ENCODE measurements at places on chromosomes 12 and 14. TPM values are rescaled to one million over a fixed set of nuclear protein-coding genes. Genes with fewer than 3 reads are reported as not detected.

Gene MYF5
- total RNA-seq = not detected

Gene UBE3B
- 27.5 TPM for total RNA-seq

Gene MFAP5
- not detected for total RNA-seq

Gene C14orf132
- 118 TPM for total RNA-seq

Gene TBX5
- not detected for total RNA-seq

Gene RNASE1
- 13.1 TPM for total RNA-seq

Gene KRT6C
- total RNA-seq = not detected

Gene P3H3
- 15.0 TPM for total RNA-seq

Gene GNPTAB
- 125 TPM for total RNA-seq

Gene PCED1B
- total RNA-seq = 0.46 TPM

Gene INHBE
- not detected for total RNA-seq

Gene DHH
- total RNA-seq = 0.46 TPM

Gene KRT80
- not detected for total RNA-seq

Gene CAPZA3
- not detected for total RNA-seq

Gene TMEM179
- 56.7 TPM for total RNA-seq

Gene SLC24A4
- total RNA-seq = 4.2 TPM
